ENCODE measurements at places on chromosomes 1 and 21.
A peak's percentile ranks its signal among the peaks of the same experiment; 100 is the strongest.

GRCh38 chr1:102970496-102971078 lies 137.7 kb downstream of the COL11A1 start:
- peak; percentile 45 for DNase-seq

DNA sequence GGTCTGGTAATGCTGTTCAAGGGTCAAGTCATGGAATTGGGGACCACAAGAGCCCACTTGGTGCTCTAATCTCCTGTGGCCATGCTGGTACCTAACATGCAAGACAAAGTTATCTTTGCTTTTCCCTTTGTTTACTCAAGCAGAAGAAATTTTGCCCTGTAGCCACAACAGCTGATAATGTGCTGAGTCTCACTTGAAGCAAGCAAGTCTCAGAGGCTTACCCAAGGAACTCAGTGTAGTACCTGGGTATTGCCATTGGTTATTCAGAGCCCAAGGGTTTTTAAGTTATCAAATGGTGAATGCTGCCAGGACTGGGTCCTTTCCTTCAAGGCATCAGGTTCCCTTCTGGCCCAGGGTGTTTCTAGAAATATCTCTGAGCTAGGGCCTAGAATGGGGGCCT lies 198.9 kb upstream of the RNPC3 start:
- no peak for DNase-seq

- no peak for DNase-seq
Measured at GRCh38 chr1:203520315-203520714, 26.4 kb downstream of the OPTC start.

DNA sequence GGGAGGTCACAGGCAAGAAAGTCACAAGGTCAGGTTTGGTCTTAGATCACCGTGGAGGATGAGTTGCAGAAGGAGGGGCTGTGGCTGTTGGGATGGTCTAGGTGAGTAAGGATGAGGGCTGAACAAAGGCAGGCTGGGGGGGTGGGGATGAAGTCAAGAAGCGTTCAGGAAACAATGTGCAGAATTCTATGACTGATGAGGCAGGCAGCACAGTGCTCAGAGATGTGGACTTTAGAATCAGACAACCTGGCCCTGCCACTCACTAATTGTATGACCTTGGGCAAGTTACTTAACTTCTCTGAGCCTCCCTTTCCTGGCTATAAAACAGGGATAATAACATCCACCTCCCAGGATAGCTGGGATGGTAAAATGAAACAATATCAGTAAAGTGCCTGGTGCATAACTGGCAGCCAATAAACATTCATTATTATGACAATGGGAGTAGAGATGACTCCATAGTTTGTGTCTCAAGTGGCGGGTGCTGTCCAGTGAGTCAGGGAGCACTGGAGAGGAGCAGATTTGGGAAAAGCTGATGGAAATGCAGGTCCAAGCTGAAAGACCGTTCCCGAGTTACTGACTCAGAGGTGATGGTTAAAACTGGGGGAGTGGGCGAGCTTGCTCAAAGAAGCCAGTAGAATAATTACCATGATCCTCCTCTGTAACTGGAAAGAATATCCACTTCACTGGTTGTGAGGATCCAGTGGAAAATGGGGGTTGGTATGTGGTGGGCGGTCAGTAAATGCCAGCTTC lies 2.1 kb downstream of the TIE1 start:
- DNase-seq, result no peak

DNA sequence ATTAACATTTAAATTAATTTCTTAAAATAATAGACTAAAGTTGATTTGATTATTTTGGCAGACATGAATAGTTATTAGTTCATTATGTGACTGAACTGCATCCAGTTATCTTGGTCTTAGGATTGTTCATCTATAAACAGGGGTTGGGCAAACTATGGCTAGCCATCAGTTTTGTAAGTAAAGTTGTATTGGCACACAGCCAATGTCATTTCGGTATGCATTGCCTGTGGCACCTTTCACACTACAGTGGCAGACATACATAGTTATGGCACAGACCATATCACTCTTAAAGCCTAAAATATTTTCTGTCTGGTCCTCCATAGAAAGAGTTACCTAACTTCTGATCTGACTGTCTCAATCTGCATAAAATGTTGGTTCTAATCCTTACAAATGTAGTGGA lies 27.2 kb downstream of the ADGRL2 start:
- DNase-seq, result no peak

DNA sequence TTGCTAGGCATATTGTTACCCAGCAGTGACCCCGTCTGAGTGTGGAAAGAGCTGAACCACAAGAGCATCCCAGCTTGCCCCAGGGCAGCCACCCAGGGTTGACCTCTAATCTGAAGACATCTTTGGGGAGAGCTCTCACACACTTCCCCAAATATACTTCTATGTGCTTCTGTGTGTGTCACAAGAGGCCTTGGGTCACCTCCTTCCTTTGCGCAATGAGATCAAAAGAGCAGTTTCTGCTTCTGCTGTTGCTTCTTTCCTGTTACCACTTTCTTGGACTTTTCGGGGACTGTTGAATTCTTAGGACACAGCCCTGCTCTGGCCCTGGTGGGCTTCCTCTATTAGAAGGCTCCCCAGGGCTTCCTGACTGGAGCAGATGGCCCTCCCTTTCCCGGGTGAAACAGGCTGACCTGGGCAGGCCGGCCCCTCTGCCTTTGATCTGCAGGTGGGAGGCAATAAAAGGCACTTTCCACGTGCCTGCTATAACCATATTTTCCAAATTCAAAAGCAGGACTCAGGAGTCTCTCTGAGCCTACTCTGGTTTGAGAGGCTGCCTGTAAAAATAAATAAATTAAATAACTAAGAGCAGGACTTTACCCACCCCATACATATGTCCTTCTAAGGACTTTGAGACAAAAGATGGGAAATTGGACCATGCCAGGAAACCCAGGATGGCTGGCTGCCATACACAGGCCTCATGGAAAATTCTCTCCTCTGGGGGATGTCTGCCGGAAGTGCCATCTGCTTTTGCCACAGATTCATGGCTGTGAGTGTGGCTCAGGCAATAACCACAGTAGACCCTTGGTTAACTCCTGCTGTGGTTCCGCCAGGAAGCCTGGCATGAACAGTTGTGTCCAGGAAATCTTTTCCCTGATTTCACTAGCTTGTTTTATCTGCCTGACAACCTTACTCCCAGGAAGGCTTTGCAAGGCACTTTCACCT lies 28.3 kb upstream of the RCSD1 start:
- no peak for DNase-seq

Data from renal pelvis (tissue), 12 donors.